ENCODE measurements at places on chromosomes 1 and 21. TPM values are rescaled to one million over a fixed set of nuclear protein-coding genes. Genes with fewer than 3 reads are reported as not detected.

- no peak for DNase-seq
Observed at GRCh38 chr1:14650951-14651350, 52.5 kb downstream of the KAZN start.

DNA sequence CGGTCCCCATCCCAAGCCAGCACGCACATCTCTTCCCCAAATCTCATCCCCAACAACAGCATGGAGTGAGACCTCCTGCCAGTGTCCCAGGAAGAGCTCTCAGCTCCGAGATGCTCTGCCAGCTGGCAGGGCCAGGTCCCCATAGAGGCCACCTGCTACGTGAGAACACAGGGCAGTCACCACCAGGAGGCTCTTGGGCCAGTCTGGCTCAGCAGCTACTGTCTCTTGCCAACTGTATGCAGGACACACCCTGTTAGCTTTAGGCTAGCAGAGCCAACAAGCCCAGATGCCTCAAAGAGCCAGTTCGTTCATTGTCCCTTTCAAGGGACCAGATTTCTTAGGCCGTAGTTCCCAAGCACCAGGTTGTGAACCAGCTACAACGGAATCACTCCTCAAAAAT, 36.9 kb downstream of the FBXO2 start:
- no peak for DNase-seq

DNA sequence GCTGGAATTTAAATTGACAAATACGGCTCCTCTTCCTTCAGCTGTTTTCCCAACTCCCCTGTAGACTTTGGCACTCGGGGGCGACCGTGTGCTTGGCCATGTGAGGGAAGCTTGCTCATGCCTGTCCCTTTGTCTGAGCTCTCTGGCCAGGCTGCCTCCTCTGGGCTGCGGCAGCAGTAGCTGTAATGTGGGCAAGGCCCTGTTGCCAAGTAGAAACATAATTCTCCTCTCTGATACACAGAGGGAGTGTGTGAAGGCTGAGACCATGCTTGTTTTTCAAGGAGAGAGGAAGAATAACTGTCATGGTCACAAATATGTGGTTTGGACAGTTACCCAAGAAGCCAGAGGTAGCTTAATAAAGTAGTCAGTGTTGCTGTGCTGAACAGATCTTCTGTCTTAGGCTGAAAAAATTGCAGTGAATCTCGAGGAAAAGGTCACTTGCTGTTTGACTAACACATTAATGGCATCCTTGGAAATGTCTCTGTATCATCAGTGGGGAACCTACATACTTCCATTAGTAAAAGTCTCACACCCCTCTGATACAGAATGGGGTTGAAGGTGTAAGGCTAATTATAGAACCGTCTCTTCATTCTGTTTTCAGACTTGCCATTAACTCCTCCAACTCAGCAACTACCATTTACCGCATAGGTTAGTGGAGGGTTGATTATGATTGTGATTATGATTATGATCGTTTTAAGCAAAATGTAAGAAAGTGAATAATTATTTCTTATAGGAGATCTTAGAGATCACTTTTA, 94.6 kb downstream of the TGFB2 start:
- no peak for DNase-seq

GRCh38 chr1:10187026-10187334, 23.4 kb upstream of the KIF1B start:
- no peak for DNase-seq

DNA sequence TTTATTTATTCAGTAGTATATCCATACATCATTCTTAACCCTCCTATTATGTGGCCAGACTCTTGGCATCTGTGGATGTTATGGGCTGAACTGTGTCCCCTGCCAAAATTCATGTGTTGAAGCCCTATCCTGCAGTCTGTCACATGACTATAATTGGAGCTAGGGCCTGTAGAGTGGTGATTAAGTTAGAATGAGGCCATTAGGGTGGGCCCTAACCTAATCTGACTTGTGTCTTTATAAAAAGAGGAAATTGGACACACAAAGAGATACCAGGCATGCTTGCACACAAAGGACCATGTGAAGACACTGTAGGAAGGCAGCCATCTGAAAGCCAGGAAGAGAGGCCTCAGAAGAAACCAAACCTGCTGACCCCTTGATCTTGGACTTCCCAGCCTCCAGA, 6.6 kb downstream of the ZMYND12 start:
- no peak for DNase-seq

GRCh38 chr1:147223740-147224615, 1.2 kb downstream of the FMO5 start:
- no peak for DNase-seq

- DNase-seq: no peak
Observed at GRCh38 chr1:62229468-62229867, 34.8 kb downstream of the L1TD1 start.

- no peak for DNase-seq
Observed at GRCh38 chr1:183546427-183546826, 43.8 kb downstream of the NCF2 start.

DNA sequence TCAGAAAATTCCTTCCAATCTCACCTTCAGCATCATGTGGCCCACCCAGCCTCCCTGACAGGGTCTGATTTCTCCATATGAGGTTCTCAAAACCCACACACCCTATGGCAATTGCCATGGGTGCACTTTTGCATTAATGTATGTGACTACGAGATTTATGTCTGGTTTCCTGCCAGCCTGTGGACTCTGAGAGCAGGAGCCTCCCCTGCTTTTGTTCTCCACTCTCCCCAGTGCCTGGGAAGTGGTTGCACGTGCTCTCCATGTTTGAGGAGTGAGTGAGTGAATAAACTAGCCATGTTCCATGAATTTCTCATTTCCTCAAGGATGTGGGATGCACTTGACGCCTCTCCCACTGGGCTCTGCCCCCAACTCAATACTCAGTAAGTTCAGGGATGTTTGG, 91.2 kb downstream of the ACTL8 start:
- no peak for DNase-seq

- no peak for DNase-seq
Observed at GRCh38 chr1:153577624-153578051, 12.0 kb upstream of the S100A2 start.

DNA sequence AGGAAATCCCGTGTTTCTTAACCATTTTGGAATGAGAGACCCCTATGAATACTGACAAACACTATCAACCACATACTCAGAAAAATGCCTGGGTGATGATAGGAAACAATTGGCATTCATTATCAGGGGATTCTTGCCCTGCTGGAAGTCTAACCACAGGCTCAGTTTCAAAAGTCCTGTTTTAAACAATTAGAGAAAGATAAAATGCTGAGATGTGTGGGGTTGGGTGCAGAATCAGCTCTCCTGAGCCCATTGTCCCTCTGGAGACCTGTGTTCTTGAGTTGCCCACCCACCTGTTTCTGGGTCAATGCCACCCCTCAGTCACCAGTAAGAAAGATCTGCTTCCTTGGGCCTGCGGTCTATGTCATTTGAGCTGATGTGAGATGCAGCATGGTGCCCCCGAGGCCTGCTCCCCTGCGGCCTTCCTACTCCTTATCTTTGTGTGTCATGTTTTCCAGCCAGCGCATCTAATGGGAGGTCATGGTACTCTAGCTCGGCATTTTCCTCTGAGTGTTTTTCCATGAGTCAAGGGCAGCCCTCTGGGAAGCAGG, 130.3 kb upstream of the PLXNA2 start:
- no peak for DNase-seq

DNA sequence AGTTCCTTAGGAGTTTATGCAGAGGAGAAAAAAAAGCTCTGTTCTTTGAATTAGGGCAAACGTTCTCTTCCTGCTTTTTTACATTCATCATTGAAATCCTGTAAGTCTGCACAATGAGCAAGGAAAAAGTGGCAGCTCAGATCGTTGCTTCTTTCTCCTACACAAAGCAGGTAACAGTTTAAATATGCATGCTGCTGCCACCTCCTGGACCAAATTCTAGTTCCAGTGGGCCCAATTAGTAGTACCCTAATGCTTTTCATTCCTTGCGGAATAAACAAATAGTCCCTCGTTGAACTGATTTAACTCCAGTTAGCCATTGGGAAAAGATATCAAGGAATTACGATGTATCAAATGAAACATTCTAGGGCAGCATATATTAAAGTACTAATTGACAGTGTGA, 20.1 kb downstream of the YTHDF2 start:
- DNase-seq: no peak

DNA sequence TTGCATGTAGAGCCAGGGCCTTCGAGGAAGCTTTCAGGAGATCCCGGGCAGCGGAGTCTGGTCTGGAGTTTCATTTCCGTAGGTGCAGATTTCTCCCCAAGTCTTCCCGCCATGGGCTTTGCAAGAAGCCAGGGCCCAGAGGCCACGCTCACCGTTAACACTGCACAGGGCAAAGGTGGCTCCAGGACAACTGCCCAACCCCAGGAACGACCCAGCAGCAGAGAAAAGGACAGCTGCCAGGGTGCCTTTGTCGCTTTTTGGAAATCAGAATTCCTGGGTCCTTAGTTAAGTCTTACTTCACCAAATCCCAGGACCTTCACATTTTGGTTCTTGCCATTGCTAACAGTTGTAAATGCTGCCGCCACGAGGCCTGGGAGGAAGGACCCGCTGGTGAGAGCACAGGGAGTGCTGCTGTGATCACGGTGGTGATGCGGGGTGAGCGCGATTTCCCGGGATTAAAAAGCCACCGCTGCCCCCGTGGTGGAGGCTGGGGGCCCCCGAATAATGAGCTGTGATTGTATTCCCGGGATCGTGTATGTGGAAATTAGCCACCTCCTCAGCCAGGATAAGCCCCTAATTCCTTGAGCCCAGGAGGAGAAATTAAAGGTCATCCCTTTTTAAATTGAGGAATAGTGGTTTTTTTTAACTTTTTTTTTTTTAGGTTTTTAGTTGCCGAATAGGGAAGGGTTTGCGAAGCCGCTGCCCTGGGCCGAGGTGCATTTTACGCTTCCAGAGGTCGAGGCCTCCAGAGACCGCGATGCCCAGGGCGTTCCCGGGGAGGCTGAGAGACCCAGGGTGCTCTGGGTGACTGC, 8.2 kb downstream of the SIM2 start:
- peak; percentile 43 for DNase-seq

- no peak for DNase-seq
Observed at GRCh38 chr1:229709500-229710013, 83.5 kb downstream of the URB2 start.

DNA sequence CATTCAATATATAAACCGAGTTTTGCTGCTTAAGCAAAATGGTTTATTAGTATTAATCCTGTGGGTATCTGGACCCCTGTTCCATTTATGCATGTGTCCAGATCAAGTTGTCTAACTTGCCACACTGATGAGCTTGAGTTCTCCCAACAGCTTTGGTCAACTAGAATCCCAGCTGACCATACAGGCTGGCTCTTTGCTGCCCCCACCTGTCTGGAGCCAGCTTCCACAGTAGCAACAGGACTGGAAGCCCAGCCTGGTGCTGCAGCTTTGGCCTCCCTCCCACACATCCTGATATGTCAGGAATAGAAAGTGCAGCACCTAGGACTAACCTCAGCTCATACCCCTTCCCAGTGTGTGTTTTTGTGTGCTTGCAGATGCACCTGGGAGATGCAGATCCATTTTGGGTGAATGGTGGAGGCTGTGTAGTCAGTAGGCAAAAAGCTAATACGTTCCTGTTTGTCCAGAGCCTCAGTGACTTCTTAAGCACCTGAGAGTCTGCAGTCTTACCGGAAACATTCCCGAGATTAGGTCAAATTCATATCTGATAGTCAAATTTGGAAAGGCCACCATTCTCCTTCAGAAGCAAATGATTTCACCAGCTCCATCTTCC, 40.9 kb upstream of the BEND5 start:
- peak; percentile 68 for DNase-seq

GRCh38 chr21:16709866-16710550, 802.8 kb upstream of the CXADR start:
- no peak for DNase-seq

- DNase-seq: no peak
Observed at GRCh38 chr21:36127977-36128376, 6.9 kb upstream of the CBR3 start.

- DNase-seq: peak; percentile 50
Observed at GRCh38 chr1:20589331-20590278, 708 bp downstream of the CDA start.

DNA sequence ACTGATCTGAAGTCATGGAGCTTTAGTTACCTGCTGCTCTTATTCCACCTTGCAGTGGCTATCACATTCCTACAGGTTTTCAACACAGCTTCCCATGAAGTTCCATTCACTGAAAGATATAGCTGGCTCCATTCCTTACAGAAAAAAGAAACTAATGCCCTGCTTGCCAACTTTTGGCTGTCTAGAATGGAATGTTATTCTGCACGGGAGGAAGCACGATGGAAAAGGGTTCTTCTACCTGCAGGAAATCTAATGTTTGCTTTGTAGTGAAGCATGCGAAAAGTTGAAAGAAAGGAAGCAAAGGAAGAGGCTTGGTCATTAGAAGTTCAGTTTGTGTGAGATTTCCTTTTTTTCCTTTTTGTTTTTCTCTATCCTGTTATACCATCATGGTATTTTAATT, 32.6 kb downstream of the GIPC2 start:
- DNase-seq: no peak

- no peak for DNase-seq
Observed at GRCh38 chr1:228009828-228010775, 3.3 kb downstream of the WNT3A start.

DNA sequence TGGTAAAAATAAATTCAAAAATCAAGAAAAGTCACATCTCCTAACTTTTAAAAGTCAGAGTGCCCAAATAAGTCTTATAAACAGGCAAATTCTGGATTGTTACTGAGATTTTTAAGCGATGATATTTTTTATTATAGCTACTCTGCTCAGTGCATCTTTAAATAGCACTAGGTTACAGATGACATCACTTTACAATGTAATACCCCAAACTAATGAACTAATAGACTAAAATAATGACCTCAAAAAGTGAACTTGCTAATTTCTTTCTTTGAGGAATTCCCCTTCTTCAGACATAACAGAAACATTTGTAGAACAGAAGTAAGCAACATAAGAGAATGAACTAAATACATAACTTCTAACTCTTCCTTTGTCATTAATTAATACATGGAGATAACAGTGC, 33.0 kb upstream of the ACTA1 start:
- no peak for DNase-seq

- DNase-seq: peak; percentile 88
Observed at GRCh38 chr1:202018468-202019234, 8.3 kb downstream of the ELF3 start.

- no peak for DNase-seq
Observed at GRCh38 chr21:15686506-15686905, 43.3 kb upstream of the USP25 start.

GRCh38 chr1:156430303-156430702, 61.3 kb downstream of the RHBG start:
- no peak for DNase-seq

- no peak for DNase-seq
Observed at GRCh38 chr1:55826381-55827080, 611.4 kb upstream of the USP24 start.

GRCh38 chr1:61047061-61047460, 35.3 kb upstream of the NFIA start:
- DNase-seq: no peak

Gene ATG4C
- total RNA-seq: 6.5 TPM

Gene PARP1
- 75.8 TPM for total RNA-seq

Gene BLACAT1
- 0.16 TPM for total RNA-seq

Gene CD101
- 1.1 TPM for total RNA-seq

Gene RHD
- total RNA-seq: not detected

Gene KLHDC7A
- total RNA-seq: 34.5 TPM

Gene ITGB2
- total RNA-seq: 35.7 TPM

Gene SMIM1
- total RNA-seq: 9.6 TPM

Gene PRKACB
- 61.4 TPM for total RNA-seq

Gene SLC45A3
- total RNA-seq: 3.7 TPM

Gene NHLH1
- not detected for total RNA-seq

Gene TNFRSF1B
- 28.0 TPM for total RNA-seq

Gene CD58
- total RNA-seq: 24.5 TPM

Gene PGLYRP3
- total RNA-seq: not detected

Gene DDR2
- total RNA-seq: 60.3 TPM

Gene GJA4
- total RNA-seq: 8.9 TPM

Gene RER1
- total RNA-seq: 141 TPM

Gene CFHR5
- total RNA-seq: not detected

Gene SLAMF9
- total RNA-seq: not detected

Gene SNX7
- total RNA-seq: 25.0 TPM

Measured in ureter (tissue), 1 donor.